RPMI7951 (cell line): ENCODE measurements at places on chromosomes 12 and 14. TPM values are rescaled to one million over a fixed set of nuclear protein-coding genes. Genes with fewer than 3 reads are reported as not detected.

DNA sequence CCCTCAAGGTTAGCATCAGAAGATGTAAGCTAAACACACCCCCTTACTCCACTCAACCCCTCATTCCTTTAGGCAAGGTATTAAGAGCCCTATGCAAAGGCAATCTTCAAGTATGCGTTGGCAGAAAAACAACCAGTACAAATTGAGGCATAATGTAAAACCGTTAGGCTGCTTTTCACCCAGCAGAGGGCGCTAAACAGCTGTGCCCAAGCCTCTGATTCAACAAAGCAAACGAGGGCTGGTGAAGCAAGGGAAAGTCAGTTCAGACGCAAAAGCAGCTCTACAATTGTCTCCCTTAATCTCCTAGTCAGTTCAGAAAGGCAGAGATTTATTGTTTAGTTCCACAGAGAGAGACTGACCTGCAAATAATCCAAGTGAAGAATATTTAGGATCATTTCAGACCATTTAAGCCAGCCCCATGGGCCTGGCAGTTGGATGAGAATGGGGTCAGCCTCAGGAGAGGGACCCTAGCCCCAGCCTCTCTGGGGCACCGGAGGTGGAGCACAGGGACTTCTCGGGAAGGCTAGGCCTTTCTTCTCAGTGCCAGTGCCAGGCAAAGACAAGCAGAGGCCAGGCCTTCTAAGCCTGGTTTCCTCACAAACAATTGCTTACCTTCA is 23.5 kb downstream of the DCAF5 start:
- DNase-seq, result peak; percentile 71

DNA sequence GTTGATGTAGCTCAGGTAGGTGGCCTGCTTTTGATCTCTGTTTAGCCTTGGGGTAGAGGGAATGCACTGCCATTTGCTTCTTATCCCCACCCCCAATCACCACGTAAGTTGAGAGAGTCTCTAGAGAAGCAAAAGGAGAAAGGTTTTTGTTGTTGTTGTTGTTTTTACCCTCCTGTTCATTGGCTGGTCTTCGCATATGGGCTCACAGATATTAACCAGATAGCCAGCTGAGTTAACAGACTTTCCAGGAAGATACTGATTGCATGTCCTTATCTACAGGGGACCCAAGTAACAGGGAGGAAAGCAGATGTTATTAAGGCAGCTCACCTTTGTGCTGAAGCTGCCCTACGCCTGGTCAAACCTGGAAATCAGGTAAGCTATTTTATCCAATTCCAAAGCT is 2.9 kb downstream of the PA2G4 start:
- DNase-seq, result no peak

- peak; percentile 41 for DNase-seq
Measured at GRCh38 chr14:71138448-71139293, 231.4 kb downstream of the PCNX1 start.

DNA sequence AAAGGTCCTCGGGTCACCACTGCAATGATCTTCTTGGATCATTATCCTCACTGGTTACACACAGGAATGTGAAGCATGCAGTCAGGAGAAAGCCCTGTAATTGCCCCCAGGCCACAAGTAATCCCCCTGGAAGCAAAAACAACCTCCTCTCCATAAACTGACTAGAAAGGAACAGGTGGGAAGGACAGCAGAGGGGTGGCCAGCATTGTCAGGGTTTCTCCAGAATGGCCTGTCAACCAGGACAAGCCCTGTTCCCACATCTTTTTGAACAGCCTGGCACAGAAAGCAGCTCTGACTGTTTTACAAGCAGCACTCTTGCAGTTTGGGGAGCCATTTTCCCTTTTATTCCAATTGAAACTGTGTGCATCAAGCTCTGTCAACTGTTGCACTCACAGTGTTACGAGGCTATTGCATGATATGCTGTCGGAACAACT is 36.1 kb downstream of the TMCC3 start:
- DNase-seq, result peak; percentile 42

DNA sequence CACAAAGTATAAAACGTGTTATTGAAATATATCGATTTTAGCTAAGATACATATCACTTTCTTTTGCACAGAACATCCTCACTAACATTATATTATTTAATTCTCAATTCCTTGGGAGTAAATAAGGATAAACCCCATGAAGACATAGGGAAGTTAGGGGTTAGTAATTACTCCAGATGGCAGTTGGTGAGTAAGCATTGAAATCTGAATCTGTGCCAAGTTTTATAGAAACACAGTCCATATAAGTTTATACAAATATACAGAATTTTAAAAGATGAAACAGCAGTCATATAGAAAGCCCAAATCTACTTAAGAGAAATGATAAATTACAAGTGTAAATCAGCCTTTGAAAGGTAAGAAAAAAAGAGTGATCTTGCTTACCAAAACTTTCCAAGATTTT is 200.4 kb upstream of the SYT10 start:
- peak; percentile 10 for DNase-seq

DNA sequence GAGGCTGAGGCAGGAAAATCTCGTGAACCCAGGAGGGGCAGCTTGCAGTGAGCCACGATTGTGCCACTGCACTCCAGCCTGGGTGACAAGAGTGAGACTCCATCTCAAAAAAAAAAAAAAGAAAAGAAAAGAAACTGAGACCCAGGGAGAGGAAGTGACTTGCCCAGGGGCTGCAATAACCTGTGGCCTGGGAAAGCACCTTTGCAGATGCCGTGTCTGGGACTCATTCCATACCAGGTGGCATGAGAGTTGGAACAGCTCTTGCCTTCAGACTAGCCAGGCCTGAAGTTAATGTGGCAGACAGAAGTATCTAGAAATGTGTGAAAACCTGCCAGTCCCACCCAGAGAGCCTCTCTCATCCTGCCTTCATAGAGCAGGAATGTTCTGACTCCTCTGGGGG is 65.4 kb downstream of the PHETA1 start:
- DNase-seq, result no peak

DNA sequence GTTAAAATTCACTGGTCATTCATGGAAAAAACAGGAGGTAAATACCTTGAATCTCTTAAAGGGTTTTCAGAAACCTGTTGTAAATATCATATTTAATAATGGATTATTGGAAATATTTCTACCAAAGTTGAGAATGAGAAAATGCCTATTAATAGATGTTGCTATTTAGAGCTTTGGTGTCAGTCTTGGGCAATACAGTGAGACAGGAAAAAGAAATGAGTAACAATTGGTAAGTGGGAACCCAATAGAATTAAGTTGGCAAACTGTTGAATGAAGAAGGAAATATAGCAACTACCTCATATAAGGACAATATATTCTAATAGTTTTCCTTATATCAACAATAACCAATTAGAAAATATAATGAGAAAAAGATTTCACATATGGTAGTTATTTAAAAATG is 78.0 kb downstream of the ATF7IP start:
- no peak for DNase-seq

- peak; percentile 28 for DNase-seq
Measured at GRCh38 chr12:84502907-84503787, 409.5 kb downstream of the SLC6A15 start.

DNA sequence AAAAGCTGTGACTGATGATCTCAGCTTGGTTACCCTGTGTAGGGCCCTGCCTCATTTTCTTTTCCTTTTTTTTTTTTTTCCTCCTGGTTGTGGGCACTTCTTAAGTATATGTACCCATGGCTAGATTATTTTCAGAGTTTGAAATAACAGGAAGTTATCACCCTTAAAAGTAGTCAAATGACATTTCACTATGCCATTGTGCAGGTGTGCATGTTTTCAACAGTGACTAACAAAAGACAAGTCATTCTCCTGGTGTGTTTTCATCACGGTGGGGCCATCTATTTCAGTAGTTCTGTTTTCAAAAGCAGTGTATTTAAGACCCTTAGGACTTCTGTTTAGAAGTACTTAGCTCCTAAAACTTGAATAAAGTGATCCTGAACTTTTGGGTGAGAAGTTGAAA is 15.0 kb downstream of the GABARAPL1 start:
- no peak for DNase-seq

GRCh38 chr12:25689996-25690501 is 137.0 kb upstream of the LMNTD1 start:
- peak; percentile 82 for DNase-seq

- no peak for DNase-seq
Measured at GRCh38 chr12:71848212-71848611, 8.7 kb downstream of the TBC1D15 start.

DNA sequence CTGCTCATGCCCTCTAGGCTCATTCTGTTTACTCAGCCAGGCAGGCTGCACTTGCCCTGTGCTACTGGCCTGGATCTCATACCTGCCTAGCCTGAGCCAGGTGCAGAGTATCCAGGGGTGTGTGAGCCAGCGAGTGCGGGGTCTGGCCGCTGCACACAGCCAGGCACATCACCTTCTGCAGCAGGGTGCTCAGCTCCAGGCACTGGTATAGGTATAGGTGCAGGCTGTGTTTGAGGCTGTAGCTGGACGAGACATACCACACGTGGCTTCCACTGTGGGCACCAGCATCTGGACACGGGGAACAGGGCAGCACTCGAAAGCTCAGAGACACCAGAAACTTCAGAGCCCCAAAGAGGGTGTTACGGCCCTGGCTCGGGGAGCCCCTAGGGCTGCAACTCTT is 424.2 kb downstream of the RERGL start:
- DNase-seq, result no peak

GRCh38 chr12:91058786-91059185 is 962 bp upstream of the KERA start:
- DNase-seq, result no peak

DNA sequence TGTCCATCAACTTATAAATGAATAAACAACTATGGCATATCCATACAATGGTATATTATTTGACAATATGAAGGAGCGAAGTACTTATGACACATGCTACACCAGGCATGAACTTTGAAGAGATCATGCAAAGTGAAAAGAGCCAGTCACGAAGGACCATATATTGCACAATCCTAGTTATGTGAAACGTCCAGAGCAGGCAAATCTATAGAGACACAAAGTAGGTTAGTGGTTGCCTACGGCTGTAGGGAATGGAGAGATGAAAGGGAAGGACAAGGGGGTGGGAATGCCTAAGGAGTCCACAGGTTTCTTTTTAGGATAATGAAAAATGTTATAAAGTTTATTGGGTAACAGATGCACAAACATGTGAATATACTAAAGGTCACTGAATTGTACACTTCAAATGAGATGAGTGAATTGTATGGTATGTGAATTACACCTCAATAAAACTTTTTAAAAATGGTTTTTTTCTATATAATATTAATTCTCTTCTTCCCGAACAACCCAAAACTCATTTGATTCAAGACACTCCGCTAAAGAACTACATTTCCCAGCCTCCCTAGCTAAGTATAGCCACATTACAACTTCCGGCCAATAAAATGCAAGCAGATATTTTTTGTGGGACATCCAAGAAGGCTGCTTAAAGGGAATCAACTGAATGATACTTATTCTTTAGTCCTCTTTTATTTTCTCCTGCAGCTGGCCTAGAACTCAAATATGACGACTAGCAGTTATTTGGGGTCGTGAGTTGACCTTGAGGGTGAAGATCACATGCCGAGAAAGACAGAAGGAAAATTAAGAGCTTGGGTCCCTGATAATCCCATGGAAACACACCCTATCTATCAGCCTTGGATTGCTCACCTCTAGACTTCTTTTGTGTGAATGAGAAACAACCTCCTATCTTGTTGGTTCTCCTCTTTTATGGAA is 187.2 kb downstream of the TTC8 start:
- peak; percentile 29 for DNase-seq

DNA sequence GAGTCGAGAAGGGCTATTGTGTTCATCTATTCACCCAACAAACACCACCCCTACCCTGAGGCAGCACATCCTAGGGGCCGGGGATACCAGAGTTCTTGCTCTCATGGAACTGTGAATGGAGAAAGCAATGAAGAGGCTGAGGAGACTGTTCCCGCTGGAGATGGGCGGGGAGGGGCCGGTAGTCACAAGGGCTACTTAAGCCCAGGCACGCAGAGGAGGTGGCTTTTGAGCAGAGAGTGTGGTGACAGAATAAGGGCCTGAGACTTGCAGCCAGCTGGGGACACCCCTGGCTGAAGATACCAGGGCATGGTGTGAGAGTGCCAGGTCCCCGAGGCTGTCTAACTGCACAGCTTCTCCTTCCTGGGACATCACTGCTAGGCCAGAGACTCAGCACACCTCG is 114.1 kb upstream of the EVL start:
- DNase-seq, result no peak

GRCh38 chr14:42703501-42703900 is 1096.8 kb downstream of the LRFN5 start:
- no peak for DNase-seq

GRCh38 chr14:77071938-77072388 is 26.1 kb upstream of the CIPC start:
- peak; percentile 29 for DNase-seq

GRCh38 chr14:54652188-54652587 is 85.3 kb downstream of the SAMD4A start:
- DNase-seq, result peak; percentile 98

VWF gene
- total RNA-seq, result under 0.01 TPM in 1 of 2 replicates, not detected in the other

DNAI7 gene
- total RNA-seq, result 0.12 TPM in 1 of 2 replicates, not detected in the other

HCAR3 gene
- total RNA-seq, result not detected in 2 replicates

KRT75 gene
- not detected in 2 replicates for total RNA-seq

HOTAIR gene
- not detected in 2 replicates for total RNA-seq
